ENCODE measurements at places on chromosomes 12 and 14.

DNA sequence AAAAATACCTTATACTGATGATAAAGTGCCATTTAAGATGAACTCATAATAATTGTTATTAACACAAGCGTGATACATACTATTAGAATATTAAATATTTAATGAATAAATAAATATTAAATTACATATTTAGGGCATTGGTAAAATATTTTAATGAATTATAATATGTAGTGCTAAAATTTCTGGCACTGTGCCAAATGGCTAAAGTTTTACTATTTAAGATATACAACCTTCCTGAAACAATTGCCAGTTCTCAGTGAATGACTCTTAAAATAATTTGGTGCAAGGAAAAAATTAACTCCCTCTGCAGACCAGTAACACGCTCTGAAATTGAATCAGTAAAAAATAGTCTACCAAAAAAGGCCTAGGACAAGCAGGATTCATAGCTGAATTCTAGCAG lies 428.9 kb upstream of the ATXN7L3B start:
- no peak for DNase-seq

GRCh38 chr12:5430641-5431603 lies 986 bp upstream of the NTF3 start:
- no peak for DNase-seq

DNA sequence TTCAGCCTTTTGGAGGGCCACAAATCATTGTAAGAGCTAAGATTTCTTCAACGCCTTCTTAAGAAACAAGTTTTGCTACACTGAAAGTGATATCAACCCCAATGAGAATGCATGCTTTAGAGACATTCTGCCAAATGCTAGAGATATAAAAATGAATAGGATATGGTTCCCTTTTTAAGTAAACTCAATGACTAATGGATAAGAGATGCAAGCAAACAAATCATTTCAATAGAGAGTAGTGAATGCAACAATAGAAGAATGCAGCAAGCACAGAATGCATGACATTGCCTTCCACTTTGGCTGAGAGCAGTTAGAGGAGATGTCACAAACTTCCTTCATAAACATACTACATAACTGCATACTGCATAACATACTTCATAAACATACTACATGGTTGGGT lies 116.4 kb downstream of the PDZRN4 start:
- no peak for DNase-seq

DNA sequence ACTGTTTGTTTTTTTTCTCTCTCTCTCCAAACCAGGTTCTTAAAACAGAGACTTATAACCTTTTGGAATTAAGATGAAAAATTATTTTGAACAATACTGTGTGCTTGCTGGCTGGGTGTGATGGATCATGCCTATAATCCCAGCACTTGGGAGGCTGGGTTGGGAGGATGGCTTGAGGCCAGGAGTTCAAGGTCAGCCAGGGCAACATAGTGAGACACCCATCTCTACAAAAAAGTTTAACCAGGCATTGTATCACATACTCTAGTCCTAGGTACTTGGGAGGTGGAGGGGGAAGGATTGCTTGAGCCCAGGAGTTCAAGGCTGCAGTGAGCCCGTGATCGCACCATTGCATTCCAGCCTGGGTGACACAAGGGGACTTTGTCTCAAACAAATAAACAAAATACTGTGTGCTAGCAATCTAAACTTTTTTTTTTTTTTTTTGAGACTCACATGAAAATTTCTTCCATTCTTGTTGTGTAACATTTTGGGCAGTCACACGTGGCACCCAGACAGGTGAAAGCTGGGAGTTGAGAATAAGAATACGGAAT lies 379.6 kb downstream of the ETNK1 start:
- no peak for DNase-seq

DNA sequence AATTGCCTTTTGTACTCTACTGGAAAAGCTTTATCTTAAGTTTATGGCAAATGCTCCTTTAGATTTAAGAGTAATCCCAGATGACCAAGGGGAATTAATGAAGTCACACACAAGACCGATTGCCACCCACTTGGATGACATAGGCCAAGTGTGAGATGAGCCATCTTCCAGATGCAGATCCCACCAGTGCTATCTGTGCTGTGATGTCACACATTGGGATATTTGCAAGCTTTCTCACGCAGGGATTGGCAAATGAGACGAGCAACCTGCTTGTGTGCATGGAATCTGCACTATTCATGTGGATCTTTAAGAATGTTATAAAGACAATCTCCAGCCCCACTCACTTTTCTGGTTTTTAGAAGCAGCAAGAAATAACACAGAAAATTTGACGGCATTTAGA lies 602.1 kb upstream of the TMEM132C start:
- no peak for DNase-seq

Measured in NCI-H1092 treated with DMSO at 0.1 percent for 48 hours (cell line).